ENCODE measurements at places on chromosomes 4 and X.
A peak's percentile ranks its signal among the peaks of the same experiment; 100 is the strongest.

- no peak for DNase-seq
Observed at GRCh38 chr4:90842960-90843359, 715.8 kb downstream of the CCSER1 start.

- no peak for DNase-seq
Observed at GRCh38 chrX:13463608-13464007, 105.8 kb upstream of the EGFL6 start.

GRCh38 chr4:124224256-124224655 lies 488.3 kb downstream of the ANKRD50 start:
- DNase-seq, result no peak

GRCh38 chr4:88791274-88791673 lies 93.6 kb upstream of the NAP1L5 start:
- DNase-seq, result no peak

- DNase-seq, result no peak
Observed at GRCh38 chr4:174218127-174218790, 65.2 kb downstream of the FBXO8 start.

DNA sequence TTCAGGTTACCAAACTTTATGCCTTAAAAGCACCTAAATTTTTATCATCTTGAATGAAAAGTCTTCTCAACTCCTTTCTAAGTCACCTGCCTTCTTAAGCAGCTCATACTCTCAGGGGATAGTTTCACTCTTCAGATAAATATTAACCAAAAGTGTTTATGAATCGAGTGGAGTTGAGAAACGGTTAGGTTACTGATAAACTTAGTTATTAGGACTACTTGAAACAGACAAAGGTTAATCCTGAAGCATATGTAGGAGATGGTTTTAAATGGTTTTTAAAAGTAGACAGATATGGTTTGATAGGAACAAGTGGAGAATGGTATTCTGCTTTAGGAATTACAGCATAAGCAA lies 32.8 kb downstream of the CLDN22 start:
- no peak for DNase-seq

DNA sequence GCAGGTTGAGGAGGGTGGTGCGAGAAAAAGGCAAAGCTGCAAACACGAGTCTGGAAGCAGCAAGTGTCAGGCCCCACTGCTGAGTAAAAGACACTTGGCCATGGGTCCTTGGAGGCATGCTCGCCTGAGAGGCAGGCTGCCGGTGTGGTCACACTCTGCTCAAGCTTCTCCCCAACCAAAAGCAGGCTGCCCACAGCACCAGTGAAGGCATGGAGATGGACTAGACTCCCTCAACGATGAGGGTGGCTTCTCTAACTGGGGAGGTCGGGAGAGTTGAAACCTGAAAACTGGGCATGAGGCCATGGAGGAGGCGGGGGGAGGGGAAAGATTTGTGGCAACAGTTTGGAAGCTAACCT lies 86.5 kb downstream of the ATG4A start:
- DNase-seq, result no peak

- DNase-seq, result no peak
Observed at GRCh38 chr4:175509320-175509719, 302.7 kb downstream of the GPM6A start.

GRCh38 chrX:65677954-65678469 lies 10.6 kb downstream of the MSN start:
- DNase-seq, result no peak

- no peak for DNase-seq
Observed at GRCh38 chrX:68411729-68412128, 21.6 kb downstream of the OPHN1 start.

- no peak for DNase-seq
Observed at GRCh38 chr4:12965334-12965733, 518.8 kb downstream of the RAB28 start.

GRCh38 chr4:104128850-104129213 lies 365.9 kb downstream of the CXXC4 start:
- no peak for DNase-seq

DNA sequence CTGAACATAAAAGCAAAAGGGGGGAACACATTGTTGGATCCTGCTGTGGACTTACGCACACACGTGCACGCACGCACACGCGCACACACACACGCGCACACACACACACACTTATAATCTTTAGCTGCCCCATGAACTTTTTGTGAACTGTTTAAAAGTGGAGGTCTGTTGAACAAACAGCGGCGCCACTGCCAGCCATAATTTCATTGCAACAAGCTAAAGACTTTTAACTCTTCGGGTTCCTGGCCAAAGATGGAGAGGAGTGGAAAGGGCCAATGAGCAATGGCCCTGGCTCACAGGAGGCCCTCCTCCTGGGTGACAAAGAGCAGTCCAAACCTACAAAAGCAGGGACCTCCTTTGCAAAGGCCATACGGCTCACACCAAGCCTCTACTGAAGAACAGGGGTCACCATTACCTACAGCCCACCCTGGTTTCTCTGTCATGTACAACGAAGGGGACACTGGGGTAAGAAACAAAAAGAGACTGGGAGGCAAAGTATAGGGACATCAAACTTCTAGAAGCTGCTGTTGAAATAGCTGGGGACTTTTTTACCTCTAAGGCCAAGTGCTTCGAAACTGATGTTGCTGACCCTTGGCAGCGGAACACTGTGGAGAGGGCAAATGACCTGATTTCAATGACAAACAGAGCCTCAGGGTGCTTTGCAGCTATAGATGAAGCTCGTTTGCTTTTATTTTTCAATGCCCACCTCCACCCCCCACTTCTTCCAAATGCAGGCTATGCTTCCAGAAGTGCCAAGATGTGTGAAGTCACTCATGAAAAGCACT lies 16.7 kb downstream of the BCOR start:
- DNase-seq, result no peak

GRCh38 chrX:47078129-47079043 lies at the start of gene RGN:
Gene RGN, plus strand, starts transcription at chrX:47078443. Its CDS starts 2,702 bp downstream, at chrX:47081145.
- DNase-seq, result no peak

DNA sequence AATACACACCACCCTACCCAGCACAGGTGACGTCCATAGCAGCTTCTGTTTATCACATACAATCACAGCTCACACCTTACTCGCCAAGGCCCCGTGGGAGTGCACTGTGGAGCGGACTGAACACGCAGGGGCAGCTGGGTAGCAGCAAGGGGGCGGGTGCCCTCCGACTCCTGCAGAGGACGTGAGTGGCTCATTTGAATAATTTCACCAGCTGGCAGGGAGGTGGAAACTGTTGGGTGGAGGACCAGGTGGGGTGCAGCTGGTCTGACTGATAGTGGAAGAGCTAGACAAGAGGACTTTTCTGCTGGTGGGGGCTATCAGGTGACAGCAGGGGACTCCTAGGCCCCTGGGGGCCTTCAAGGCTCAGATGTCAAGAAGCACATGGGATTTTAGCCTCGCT lies 16.3 kb downstream of the MAN2B2 start:
- DNase-seq, result no peak

DNA sequence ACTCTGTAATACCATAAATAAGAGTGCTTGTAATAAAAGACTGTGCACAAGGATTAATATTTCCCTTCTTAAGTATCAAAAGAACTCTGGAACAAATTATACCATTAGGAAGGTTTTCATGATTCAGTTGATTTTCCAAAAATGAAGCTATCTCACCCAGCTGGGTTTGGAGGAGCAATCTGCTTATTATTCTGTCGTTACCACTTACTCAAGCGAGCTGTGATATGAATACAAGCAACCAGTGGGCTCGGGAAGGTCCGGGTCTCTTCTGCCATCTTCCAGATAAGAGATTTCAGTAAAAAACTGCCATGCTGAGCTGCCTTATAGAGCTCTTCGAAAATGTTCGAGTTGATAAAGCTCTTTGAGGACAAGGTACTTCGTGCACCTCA lies 15.3 kb downstream of the SMIM20 start:
- DNase-seq, result no peak

DNA sequence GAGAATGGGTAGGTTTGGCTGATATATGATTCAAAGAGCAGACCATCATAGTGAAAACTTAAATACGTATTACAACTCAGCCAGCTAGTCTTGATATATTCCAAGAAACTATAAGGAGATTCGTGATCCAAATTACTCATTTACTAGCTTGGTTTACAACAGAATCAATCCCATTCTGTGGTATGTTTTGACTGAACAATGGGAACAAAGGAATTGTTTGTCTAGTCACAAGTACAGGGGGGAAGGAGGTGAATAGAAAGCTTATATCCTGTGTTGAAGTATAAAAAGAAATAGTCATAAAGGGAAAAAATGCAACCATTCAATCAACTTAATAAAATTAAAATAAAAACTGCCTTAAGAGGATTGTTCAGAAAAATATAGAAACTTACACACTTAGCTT lies 17.0 kb downstream of the C4orf54 start:
- no peak for DNase-seq

DNA sequence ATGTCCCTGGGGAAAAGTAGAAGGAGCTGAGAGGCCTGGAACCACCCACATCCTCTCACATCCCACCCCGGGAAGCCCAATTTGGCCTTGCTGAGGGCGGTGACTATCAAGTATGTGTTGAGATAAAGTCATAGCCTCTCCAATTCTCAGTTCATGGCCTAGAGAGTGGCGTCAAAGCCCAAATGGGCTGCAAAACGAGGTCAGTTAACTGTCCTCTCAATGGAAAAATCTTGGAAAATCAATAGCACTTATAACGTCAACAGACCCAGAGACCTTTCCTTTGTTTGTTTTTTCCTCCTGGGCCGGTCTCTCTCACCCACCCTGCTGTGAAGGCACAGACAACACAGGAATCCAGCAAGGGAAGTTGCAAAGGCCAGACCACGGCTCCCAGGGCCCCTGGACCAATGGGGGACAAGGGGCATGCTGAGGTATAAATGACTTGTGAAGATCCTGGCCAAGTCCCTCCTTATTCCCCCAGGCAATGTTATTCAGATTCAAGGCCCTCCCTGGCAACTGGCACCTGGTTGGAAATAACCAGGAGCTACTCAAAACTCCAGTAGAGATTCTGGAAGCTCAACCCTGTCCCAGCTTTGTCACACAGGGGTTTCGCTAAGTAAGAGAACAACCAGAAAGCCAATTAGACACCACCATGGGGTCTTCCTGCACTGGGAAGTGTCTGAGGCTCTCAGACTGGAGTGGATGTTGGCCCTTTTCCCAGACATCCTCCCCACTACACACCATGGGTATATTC lies 38.6 kb downstream of the TSC22D3 start:
- no peak for DNase-seq

- no peak for DNase-seq
Observed at GRCh38 chr4:168917138-168917779, 92.8 kb downstream of the CBR4 start.

DNA sequence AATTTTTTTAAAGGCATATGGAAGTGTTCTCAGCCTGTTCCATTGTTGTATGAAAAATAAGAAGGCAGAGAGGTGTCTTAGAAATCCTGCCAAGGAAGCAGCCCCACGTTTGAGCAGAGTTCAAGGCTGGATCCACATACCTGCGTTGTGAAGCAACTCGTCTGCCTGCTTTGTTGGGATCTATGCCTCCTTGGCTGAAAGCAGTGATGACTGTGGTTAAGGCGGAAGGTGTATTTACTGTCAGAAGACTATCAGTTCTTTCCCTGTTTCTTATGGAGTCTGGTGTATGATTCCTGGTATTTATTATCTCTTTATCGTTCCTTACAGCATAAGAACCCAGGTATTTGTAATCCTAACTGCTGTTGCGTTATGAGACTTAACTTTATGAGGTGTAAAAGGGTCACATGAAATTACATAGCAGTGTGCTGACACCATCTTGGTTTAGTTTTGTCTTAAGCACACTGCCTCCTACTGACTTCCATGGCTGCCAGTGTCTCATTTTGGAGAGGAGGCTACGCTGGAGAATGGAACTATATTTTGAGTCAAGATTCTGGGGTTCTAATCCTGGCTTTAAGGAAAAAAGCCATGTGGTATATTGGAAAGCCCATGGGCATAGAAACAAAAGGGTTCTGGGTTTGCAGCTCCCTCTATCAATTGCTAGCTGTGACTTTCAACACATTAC lies 3.1 kb upstream of the MSMO1 start:
- no peak for DNase-seq

- no peak for DNase-seq
Observed at GRCh38 chr4:140857111-140857510, 100.9 kb upstream of the TBC1D9 start.

DNA sequence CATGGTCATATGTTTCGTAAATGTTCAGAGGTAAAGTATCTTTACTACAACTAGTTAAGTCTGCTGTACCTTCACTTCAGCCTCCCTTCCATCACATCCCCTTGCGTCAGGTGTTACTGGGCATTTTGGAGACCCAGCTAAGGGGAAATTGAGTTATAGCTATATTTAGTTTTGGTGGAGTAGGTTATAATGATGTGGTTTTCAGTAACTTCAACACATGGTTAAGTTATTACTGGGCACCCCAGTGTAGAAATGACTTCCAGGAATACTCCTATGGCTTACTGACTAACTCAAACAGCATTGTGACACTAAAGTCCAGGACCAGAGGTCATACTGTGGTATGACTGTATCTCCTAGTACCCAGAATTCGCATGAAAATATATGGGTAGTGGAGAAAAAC lies 23.4 kb upstream of the ACSL1 start:
- DNase-seq, result no peak

- DNase-seq, result peak; percentile 46
Observed at GRCh38 chrX:1673337-1673736, 58.5 kb downstream of the ASMT start.

GRCh38 chr4:17811078-17811603 lies 362 bp downstream of the NCAPG start:
- DNase-seq, result no peak

- no peak for DNase-seq
Observed at GRCh38 chr4:165779950-165780670, 92.9 kb upstream of the TLL1 start.

GRCh38 chr4:80576796-80577195 lies 241.3 kb downstream of the CFAP299 start:
- DNase-seq, result no peak

DNA sequence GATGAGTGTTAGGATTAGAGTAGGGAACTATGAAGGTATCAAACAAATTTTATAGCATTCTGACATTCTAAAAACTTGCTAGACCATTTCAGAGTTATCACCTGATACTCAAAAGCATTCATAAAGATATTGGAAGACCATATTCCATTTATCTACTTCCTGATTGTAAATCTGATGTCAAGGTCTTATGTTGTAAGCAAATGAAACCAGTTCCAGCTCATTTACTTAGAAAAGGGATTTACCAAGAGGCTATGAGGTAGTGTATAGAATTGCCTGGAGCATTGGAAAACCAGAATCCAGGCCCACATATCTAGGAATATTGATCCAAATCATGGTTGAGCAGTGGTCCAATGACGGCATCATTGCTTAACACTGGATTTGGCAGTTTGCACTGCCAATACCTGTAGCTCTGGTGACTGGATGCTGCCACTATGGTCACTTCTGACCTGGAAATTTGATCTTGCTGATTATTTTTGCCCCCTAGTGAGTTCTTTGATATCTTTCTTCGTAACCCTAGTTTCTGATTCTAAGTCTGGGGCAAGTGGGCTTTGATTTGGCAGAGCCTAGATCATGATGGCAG lies 25.4 kb downstream of the ARFIP1 start:
- DNase-seq, result no peak

- DNase-seq, result no peak
Observed at GRCh38 chr4:163367651-163368050, 24.0 kb downstream of the NPY5R start.

- no peak for DNase-seq
Observed at GRCh38 chrX:13955095-13955647, 74.5 kb downstream of the GEMIN8 start.

GRCh38 chrX:21958916-21959315 lies 18.4 kb downstream of the SMS start:
- DNase-seq, result no peak

Measured in effector memory CD8-positive, alpha-beta T cell (primary cell).